ENCODE measurements at places on chromosomes 12 and 14.

DNA sequence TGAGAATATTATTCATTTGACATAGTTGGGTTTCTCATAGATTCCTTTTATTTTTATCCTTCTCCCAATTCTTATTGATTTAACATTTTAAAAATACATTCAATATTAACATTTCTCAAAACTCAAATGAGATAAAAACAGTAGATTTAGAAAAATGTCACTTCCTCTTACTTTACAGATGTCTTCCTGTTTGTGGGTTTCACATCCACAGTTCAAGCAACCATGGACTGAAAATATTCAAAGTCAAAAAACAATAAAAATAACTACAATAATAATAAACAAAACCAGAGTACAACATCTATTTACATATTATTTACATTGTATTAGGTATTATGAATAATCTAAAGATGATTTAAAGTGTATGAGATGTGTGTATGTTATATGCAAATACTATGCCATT lies 111.3 kb upstream of the SLC16A7 start:
- DNase-seq, result no peak

DNA sequence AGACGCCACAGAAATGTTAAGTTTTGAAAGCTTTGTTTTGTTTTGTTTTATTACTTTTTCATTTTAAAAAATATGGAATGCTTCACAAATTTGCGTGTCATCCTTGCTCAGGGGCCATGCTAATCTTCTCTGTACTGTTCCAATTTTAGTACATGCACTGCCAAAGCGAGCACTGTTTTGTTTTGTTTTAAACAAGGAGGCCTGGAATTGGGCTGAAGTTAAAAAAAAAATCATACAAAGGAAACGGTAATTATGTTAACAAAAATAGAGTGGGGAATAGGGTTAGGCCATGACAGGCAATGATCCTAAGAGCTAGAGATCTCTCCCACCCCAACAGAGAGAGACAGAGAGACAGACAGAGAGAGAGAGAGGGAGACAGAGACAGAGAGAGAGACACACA lies 57.0 kb downstream of the ZFP36L1 start:
- no peak for DNase-seq

GRCh38 chr12:52529417-52529816 lies 9.2 kb upstream of the KRT5 start:
- no peak for DNase-seq

GRCh38 chr12:23238190-23238589 lies 613.2 kb downstream of the ETNK1 start:
- DNase-seq, result no peak

DNA sequence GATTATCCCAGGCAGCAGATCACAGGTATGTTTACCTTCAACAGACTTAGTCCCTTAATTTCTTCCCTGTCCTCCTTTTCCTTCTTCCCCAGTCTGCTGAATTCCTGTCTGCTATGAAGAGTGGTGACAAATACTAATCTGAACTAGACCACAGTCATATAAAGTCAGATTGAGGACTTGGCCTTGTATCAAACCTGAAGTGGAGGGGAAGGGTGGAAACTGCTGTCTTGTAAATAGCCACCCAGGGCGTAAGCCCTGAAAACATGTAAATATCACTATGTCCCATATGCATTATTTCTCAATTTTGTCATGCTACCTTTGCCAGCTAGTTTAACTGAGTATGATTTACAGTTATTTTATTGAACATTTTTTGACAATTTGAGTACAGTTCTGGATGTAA lies 368.0 kb downstream of the CCDC91 start:
- DNase-seq, result no peak

- no peak for DNase-seq
Observed at GRCh38 chr14:87522575-87522974, 470.4 kb downstream of the GALC start.
